ENCODE measurements at places on chromosomes 5 and 9.

- peak; percentile 93 for DNase-seq
These were observed 14.6 kb downstream of the LCN10 start for GRCh38 chr9:136728080-136728547.

DNA sequence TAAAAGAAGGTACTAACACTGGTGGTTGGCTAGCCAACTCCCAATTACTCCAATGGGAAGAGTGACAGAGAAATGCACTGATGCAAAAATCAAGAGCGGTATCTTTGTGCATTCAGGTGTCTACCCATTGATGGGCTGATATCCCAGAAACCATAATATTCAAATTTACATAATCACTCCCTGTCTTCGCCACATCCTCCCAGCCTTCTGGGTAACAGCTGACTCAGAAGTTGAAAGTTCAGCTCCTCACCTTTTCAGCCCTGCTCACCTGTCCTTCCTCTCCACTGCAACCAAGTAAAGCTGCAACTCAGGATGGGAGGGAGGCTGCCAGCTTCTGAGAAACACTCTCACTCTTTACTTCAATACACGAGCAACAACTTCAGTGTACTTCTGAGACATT, 6.9 kb downstream of the SUSD1 start:
- DNase-seq = peak; percentile 38

DNA sequence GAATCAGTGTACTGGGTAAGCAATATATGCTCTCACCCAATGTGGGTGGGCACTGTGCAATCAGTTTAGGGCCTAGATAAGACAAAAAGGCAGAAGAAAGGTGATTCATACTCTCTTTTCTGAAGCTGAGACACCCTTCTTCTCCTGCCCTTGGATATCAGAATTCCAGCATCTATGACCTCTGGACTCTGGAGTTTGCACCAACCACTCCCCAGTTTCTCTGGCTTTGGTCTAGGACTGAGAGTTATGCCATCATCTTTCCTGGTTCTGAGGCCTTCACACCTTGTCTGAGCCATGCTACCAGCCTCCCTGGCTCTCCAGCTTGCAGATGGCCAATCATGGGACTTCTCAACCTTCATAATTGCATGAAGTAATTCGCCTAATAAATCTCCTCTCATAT, 724.6 kb upstream of the TYRP1 start:
- DNase-seq = no peak

- DNase-seq = no peak
These were observed 18.1 kb downstream of the LRRC70 start for GRCh38 chr5:62596691-62597090.

All from activated CD8-positive, alpha-beta T cell treated with anti-CD3 and anti-CD28 coated beads, Interleukin-2, amount 10 ng/mL, durations not matched to agents 7 days and 5 days (primary cell).